ENCODE measurements at places on chromosomes 3 and 15.

DNA sequence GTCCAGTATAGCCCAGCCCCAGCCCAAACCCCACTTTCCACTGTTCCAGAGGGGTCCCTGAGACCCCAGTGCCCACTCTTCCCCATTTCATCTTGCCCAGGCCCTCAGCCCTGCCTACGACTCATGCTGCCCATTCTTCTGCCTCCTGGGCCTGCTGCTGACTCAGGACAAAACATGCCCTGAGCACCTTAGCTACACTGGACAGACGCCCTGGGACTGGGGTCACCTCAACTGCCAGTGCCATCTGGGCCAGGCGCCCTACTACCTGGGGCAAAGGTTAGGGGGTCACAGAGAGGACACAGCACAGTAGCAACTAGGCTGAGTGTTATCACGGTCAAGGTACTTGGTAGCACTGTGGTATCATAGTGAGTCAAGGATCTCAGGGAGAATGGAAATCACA lies 2.6 kb upstream of the LAMB2 start:
- DNase-seq: no peak

DNA sequence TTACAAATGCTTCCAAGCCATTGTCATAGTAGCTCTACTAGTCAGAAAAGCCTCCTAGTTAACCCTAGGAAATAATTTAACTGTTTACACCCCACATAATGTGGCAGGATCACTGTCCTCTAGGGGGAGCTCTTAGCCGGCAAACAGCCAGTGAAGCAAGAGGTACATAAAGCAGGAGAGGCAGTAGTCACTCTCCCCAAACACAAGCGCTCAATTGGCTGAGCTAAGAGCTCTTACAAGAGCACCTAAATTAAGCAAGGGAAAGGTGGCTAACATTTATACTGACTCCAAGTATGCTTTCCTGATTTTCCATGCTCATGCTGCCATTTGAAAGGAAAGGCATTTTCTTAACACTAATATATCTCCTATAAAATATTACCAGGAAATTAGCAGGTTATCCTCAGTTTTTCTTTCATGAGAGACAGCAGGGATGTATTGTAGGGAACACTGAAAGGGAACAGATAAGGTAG lies 37.6 kb downstream of the NCEH1 start:
- no peak for DNase-seq

DNA sequence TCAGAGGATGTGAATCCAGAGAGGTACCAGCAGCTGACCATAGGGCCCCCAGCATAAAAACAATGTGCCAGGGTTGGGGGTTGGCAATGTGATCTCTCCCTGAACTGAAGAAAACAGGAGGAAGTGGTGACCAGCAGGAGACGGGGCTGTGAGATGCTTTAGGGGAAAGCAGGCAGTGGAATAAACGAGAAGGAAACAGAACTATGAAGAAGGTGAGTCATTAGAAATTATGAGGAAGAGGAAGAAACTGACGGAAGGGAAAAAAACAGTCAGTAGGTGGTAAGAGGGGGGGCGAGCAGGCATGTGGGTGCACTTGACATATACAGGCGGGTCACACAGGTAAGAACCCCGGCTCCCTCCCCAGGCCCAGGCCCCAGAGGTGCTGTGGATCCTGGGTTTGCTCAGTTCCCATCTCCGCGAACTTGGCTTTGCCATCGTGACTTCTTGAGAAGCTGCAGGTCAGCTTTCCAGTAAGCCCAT lies 42.2 kb upstream of the B3GNT5 start:
- DNase-seq: no peak

DNA sequence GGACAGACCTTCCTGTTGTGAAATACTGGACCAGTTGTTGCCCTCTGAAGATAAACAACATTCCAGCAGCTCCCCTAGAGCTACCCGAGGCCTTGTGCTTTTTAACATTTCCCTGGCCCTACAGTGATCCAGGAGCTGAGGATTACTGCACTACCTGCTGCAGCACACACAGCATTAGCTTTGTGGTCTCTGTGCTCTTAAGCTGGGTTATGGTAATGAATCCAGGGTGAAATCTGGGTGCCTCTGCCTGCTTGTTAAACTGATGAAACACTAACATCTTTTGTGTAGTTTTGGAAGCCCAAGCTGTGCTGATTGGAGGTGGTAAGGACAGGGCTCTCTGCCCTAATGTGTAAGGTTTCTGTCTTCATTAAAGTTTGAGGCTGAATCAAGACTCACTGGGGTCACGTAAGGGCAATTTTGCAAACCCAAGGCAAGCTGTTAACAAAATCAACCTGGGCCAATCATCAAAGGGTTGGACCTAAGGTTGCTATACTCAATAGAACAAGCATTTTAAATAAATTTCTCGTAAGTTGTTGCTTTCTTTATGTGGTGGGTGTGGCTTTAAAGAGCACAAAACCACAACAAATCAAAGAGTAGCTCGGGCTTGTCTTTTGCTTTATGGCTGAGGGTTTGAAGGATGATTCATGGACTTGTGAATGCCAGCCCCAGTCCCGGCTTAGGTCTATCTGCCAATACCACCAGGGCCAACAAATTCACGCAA lies 183.9 kb downstream of the TPRG1 start:
- no peak for DNase-seq

DNA sequence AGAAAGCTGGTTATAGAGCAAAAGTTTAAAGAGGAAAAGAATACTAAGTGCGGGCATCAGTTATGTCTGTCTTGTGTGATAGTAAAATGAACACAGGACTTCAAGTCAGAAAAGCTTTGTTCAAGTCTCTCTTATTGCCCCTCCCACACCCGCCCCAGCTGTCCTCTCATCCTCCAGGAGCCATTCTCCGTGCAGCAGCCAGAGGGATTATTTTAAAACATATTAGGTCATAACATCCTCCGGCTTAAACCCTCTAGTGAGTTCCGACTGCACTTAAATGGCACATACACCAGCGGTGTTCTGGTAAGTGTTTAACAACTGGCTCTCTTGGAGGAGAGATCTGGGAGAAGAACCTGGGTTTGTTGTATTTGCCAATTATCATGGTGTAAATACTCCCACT lies 104.8 kb upstream of the TNFAIP8L3 start:
- DNase-seq: no peak

- DNase-seq: no peak
These were observed 35.2 kb downstream of the FNDC3B start for GRCh38 chr3:172074586-172074985.

- DNase-seq: no peak
These were observed 67.7 kb downstream of the CHRNA7 start for GRCh38 chr15:32098033-32098432.

DNA sequence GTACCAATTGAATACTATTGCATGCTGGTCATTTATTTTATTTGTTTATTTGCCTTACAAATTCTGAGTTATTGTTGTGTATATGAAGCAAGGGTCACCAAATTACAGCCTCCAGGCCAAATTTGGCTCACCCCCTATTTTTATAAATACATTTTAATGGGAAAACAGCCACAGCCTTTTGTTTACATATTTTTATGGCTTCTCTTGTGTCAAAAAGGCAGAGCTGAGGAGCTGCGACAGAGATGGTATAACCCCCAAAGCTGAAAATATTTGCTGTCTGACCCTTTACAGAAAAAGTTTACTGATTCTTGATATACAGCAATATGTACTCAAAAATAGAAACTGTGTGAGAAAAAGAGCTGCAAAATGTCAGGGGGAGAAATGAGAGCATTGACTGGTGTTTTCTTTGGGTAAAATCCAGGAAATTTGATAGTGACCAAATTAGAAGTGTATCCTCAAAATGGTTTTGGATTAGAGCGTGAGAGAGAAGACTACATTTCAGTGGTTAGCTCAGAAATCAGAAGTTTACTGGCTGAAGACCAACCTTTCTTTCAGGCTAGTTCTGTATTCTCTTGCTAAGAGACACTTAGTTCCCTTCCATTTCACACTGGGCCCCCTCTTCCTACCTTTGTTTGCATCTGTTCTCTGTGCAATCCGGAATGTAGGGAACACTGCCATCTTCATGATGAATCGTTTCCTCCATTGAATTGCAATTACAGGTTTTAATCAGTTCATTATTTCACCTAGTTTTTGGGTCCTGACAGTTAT lies 757.8 kb downstream of the AGBL1 start:
- no peak for DNase-seq

DNA sequence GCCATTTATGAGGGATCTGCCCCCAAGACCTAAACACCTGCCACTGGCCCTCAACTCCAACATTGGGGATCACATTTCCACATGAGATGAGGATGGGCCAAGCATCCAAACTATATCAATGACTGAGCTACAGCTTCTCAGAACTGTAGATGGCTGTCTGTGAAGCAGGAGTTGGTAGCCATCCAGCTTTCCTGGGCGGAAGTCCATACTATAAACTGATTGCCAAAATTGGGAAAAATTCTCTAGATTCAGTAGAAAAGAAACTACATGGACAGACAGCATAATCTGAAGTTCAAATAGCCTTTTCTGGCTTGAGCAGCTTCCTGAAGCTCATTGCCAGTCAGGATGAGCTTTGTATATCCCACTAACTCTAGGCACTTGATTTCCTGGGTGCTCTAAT lies 214.7 kb upstream of the ZBTB20 start:
- DNase-seq: no peak

DNA sequence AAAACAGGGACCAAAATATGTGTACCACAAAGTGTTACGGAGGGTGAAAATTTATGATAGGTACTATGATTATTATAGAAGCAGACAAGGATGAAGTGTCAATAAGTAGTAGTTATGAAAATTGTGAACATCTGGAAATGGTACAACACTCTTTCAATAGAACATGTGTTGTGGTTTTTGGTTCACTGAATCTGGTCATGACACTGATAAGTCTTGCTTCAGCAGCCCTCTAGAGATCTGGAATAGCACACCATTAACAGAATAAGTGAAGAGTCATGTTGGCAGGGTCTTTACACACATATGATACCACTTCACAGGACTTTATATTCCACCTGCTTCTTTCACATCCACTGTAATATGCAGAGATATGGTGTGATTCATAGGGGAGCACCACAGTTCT lies 985.2 kb upstream of the SEMA6D start:
- no peak for DNase-seq

GRCh38 chr15:70033109-70033508 lies 64.6 kb downstream of the TLE3 start:
- no peak for DNase-seq

- DNase-seq: no peak
These were observed 47.5 kb upstream of the CHMP2B start for GRCh38 chr3:87179642-87180041.

- no peak for DNase-seq
These were observed 37.5 kb downstream of the ARHGAP31 start for GRCh38 chr3:119331661-119332060.

DNA sequence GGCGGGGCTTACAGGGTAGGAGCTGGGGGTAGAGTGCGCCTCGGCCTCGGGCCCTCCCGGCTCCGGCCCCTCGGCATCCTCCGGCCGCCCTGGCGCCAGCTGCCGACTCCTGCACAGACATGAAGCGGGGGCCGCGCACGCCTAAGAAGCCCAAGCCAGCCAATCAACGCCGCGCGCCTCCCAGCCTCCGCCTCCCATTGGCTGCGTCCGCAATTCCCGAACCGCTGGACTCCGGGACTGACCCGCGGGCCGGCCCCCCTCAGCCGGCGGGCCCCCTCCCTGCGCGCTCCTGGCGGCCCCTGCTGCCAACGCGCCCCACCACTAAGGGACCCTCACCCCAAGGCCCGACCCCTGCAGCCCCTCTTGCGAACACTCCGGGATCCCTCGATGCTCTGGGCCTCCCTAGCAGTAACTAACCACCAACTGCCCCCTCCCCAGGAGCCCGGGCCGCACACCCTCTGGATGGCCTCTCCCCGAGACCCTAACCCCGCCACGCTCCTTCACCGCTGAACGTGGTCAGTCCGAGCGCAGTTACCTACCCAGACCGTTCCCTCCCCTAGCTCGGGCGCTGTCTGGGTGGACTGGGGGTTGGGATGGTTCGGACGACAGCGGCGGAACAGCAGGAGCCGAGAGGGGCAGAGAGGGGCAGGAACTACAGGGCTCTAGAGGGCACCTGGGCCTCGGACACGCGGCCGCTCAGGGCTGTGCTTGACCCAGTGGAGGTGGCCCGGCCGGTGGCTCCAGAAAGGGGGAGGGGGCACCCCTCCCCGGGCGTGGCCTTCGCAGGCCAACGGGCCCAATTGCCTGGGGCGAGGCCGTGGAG lies 5.0 kb downstream of the GATA2 start:
- peak; percentile 87 for DNase-seq

GRCh38 chr3:38649500-38650247 lies at the start of gene SCN5A:
TSS of gene SCN5A (minus strand) at chr3:38649687. CDS start at chr3:38633307, 16,380 bp downstream.
- peak; percentile 71 for DNase-seq

DNA sequence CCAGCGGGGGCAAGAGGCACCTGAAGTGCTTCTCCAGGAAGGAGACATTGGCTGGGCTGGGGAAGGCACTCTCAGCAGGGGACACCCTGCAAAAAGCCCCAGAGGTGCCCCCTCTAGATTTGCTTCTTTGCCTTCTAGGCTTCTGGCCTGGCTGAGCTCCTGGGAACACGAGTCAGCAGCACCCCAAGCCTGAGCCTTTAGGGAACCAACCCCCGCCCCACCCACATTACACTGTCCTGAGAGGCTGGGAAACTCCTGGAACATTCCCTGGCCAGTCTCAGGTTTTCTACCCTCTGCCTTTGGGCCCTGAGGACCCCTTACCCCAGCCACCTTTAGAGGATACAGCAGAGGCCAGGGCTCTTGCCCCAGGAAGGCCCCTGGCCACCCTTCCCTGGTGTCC lies 108.4 kb upstream of the LINGO1 start:
- DNase-seq: no peak

DNA sequence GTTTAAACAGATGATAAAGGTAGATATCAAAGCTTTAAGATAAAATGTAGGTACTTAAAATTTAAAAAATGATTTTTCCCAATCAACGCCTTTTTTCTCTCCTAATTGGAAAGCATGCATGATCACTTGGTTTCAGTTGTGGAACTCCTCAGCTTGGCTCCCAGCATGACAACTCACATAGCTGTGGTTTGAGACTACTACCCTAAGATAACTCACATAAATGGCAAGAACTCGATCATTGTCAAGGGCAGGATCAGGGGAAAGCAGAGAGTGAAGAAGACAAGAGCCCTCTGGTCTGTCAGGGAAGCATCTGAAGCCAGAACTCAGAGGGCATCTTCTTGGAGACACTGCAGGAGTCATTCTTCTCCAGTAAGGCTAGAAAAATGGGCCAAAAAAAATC lies 516.7 kb downstream of the NTRK3 start:
- no peak for DNase-seq

DNA sequence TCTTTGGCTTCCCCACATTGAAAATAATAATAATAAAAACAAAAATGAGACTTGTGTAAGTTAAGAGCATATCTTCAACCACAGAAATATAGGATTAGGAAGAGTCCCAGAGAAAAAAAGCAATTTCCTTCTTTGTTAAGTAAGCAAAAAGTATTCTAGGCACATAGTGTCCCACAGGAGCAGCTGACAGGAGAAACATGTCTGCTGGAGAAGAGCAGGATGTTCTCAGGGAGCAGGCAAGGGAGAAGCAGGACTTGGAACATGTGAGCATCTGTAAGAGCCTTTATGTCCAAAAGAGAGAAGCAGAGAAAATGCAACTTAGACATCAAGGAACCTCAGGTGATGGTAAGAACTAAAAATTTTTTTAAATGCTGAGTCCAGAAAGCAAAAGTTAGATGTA lies 39.0 kb downstream of the TTC23 start:
- DNase-seq: no peak

DNA sequence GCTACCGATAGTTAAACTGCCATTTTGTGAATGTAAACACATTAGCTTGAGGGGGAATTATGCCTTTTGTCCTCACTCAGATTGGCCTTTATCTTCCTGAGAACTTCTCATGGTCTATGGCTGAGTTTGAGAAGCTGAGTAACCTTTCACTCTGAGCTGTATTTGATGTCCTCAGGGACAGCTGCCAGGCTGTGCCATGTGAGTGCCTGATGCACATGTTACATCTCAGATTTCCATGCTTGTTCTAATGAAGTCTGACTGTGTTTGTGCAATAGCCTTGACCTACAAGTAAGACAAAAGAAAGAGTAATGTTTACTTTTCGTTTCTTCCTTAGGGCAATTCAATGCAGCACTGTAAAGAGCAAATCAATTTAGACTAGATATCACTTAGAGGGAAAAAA lies 44.1 kb upstream of the ARL6 start:
- DNase-seq: no peak

All from left forelimb (tissue), 1 donor.